ENCODE measurements at places on chromosomes 2 and 18.

- DNase-seq: peak; percentile 12
Observed at GRCh38 chr2:118249531-118249930, 161.3 kb downstream of the INSIG2 start.

DNA sequence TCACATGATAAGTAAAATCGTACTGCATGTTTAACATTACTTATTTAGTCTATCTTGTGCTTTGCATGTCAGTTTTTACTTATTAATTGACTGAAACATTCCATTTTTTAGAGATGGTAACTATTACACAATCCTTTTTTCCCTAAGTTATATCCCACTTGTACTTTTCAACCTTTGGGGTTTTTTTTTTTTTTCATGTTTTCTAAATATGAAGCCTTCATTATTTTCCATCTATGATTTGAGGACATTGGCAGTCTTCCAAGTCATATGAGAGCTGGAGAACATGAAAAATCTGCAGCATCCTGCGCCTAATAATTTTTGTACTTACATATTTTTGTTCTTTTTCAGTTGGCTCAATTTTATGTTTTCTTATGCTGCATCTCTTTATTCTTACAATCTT lies 113.9 kb downstream of the MYO1B start:
- no peak for DNase-seq

- DNase-seq: peak; percentile 79
Observed at GRCh38 chr2:212845941-212846340, 305.5 kb downstream of the IKZF2 start.

DNA sequence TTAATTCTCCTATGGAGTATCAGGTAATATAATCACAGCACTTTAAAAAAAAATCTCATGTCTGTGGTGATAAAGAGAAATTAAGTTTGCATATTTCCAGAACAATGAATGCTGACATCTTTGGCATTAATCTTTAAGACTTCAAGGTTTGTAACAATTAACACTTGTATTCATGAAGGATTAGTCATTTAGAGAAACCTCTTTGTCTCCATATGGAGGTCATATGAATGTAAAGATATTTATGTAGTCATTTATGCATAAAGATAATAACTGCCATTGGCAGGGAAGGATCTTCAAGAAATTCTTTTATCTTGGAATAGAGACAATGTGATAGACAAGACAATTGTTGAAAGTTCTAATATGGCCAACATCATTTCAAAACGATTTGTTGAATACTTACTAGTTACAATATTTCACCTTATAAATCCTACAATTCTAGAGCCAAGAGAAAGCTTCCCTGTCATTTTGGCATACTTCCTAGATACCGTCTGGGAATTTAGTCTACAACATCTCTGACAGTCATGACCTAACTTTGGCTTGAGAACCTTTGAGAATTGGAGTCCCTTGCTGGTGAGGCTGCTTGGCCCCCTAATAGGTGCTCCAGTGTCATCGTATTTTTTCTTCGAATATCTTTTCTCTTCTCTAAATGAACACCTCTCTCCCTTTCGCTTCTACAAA lies 33.6 kb downstream of the RASGRP3 start:
- DNase-seq: no peak

- DNase-seq: no peak
Observed at GRCh38 chr2:383888-384287, 96.0 kb upstream of the ALKAL2 start.

- DNase-seq: no peak
Observed at GRCh38 chr2:29238497-29238896, 123.3 kb downstream of the CLIP4 start.

- DNase-seq: no peak
Observed at GRCh38 chr2:62822549-62822948, 117.0 kb downstream of the EHBP1 start.

DNA sequence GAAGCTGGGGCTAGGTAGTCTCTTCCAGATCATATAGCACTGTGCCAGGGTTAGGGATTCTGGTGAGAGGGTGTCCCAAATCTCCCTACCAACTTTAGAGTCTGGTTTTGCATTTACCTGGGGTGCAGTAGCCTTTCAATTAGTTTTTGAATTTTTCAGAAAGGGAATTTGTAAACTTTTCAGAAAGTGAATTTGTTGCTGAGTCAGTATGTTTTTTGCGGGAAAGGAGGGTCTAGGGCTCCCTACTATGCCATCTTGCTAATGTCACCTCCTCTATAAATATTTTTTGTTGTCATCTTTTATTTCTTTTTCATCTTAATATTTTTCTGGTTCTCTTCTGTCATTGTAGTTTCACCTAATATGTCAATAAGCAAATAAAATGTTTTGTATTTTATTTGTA lies 95.8 kb upstream of the FAM98A start:
- no peak for DNase-seq
